ENCODE measurements at places on chromosomes 5 and 9.

GRCh38 chr5:76818844-76819831, at the start of gene F2RL1:
Gene F2RL1, plus strand, starts transcription at chr5:76819030. Its CDS starts 153 bp downstream, at chr5:76819183.
- peak; percentile 34 for DNase-seq

GRCh38 chr9:91991721-91992341, 41.8 kb upstream of the ROR2 start:
- DNase-seq, result no peak

GRCh38 chr9:12722131-12722530, 28.9 kb downstream of the TYRP1 start:
- DNase-seq, result no peak

DNA sequence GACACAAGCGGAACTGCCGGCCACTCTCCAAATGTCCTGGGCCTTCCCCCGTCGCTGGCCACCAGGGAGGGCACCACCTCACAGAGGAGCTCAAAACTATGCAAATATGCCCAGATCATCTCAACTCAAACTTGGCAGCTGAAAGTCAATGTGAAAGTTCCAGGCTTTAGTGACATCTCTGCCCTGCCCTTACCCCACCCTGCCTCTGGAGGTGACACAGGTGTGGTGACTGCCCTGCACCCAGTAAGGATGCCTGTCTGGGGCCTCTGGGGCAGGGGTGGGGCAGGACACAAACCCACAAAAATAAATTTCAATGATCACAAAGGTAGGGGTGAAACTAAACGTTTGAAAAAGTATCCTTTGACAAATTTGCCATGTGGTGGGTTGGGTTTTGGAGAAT, 213.4 kb downstream of the HSPA4 start:
- no peak for DNase-seq

DNA sequence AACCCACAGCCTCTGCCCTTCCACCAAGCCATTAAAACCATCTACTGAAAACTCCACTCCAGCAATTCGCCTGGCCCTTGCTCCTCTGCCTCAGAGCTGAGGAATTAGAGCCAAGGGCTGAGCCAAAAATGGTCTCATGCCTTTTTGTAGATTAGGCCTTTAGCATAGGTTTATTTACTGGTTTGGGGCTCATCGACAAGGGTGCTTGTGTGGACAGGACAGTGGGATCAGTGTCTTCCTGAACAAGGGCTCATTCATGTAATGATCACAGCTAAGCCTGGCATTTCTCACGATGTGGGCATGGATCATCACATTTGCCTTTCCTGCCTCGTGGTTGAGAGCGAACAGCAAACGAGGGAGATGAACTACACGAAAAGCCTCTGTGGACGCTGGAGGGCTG, 59.2 kb upstream of the PHF24 start:
- DNase-seq, result no peak

GRCh38 chr5:55969956-55970355, 24.8 kb downstream of the IL6ST start:
- no peak for DNase-seq

DNA sequence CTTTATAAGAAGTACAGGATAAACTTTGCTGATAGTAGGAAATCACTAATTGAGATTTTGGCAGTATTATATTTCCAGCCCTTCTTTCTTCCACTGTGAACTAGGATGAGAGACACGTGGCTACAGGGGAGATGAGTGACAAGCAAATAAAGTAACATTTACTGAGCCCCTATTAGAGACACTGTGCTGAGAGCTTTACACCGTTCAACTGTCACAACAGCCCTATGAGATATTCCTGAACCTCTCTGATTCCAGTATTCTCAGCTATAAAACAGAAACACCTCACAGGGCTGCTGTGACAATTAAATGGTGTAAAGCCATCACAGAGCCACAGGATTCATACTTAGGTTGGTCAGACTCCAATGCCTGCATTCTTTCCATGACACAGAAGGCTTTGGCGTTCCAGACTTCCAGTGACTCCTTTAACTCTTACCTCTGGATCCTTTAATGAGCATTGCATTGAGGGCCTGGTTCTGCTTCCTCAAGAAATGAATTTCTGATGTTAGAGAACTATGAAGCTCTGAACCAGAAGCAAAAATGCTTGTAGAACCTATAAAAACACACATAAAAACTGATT, 169.0 kb downstream of the CDK5RAP2 start:
- DNase-seq, result no peak

DNA sequence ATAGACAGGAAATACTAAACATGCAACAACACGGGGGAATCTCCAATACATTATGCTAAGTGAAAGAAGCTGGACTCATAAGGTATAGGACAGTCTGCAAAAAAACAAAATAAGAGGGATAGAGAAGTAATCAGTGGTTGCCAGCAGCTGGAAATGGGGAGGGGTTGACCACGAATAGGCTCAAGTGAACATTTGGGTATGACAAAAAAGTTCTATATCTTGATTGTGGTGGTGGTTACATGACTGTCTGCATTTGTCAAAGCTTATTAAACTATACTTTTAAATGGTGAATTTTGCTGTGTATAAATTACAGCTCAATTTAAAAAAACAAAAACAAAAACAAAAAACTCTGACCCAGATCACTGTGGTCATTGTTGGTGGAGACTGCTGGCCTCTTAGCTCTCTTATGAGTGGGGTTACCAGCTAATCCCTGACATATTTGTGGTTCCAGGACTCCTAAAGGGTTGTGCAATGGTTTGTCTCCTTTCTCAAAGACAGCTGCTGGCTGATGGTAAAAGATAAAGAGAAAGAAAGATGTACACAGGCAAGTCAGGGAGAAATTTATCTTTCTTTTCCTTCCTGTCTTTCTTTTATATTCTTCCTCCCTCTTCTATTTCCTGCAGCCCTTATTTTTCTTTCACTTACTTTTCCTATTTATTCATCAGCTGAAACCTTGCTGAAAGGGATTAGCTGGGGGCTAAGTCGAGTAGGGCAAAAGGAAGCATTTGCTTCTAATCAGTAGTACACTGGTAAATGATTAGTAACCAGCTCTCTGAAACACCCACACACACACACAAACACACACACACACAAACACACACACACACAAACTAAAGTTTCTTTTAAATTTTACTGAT, 42.6 kb upstream of the APC start:
- no peak for DNase-seq

Data from activated CD8-positive, alpha-beta memory T cell treated with anti-CD3 and anti-CD28 coated beads for 1 hour (primary cell).